ENCODE measurements at places on chromosomes 2 and 18.

GRCh38 chr18:23958036-23958435 is 56.5 kb upstream of the TTC39C start:
- no peak for DNase-seq
- H3K36me3 ChIP-seq, result no peaks in the 10 kb centered on the region
- H3K27me3 ChIP-seq, result no peaks in the 10 kb centered on the region
- no peaks in the 10 kb centered on the region for H3K4me1 ChIP-seq
- no peak overlapping the region for H3K4me3 ChIP-seq
- H3K27ac ChIP-seq, result no peak overlapping the region

DNA sequence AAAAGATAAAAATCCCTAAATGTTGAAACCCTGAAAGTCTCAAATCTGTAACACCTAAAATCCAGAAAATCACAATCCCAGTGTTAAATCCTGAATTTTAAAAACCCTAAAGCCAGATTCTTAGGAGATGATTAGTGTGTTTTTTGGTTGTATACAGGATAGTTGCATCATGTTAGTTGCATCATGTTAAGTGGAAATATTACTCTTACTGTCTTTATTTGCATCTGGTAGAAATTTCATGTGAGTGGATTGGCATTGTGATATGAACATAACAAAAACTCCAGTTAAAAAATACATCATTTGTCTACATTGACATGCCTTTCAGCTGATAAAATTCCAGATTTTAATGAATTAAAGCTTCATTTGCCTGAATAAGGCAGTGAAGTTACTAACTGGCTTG is 683.1 kb upstream of the ACVR2A start:
- no peaks in the 10 kb centered on the region for H3K36me3 ChIP-seq
- H3K27ac ChIP-seq, result no peak overlapping the region
- no peak overlapping the region for H3K4me3 ChIP-seq
- H3K4me1 ChIP-seq, result no peaks in the 10 kb centered on the region
- DNase-seq, result no peak

- no peak overlapping the region for H3K4me3 ChIP-seq
- H3K4me1 ChIP-seq, result no peaks in the 10 kb centered on the region
- H3K27me3 ChIP-seq, result no peaks in the 10 kb centered on the region
- no peak for DNase-seq
Measured at GRCh38 chr2:55887901-55888624, 35.5 kb downstream of the EFEMP1 start.

DNA sequence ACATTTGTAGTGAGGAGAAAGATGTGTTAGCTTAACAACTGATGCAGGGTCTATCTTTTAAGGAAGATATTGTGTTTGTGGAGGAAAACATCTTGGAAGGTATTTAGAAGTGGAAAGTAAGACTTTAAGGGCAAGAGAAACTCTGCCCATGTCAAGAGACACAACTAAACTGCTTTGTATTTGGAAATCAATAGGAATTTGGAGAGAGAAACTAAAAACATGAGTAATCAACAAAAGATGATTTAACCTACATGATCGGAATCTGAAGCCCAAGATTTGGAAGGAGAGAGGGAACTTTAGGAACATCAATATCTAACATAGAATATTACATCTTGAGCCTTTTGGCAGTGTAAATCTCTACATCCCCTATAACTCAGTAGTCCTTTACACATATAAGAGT is 184.2 kb upstream of the COL3A1 start:
- no peaks in the 10 kb centered on the region for H3K36me3 ChIP-seq
- H3K27ac ChIP-seq, result no peak overlapping the region
- H3K27me3 ChIP-seq, result no peaks in the 10 kb centered on the region
- no peak for DNase-seq
- no peak overlapping the region for H3K4me3 ChIP-seq

DNA sequence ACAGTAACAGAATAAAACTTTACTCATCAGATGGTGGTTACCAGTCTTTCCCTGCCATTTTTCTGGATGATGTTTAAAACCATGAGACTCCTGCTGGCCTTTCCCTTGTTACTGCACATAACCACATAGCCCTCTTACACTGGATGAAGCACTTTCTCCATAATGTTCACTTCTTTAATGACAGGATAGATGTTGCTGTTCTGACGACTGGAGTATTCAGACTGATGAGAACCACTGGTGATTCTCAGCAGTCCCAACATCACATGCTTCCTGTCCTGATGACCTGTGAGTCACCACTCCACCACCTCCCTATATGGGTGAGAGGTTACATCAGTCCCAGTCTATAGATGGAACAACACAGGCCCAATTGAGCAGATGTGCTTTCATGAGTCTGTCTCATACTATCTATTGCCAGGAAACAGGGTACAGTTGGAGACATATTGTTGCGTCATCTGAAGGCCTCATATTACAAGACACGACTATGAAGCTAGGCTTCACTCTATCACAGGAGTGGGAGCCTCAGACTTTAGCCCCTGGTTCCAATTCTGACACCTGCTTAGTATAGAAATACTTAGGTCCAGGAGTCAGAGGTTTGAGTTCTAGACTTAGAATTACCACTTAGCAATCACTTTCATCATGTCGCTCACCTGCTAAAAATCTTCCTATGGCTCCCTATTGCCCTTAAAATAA is 145.7 kb upstream of the KLF7 start:
- H3K4me1 ChIP-seq, result no peaks in the 10 kb centered on the region
- no peaks in the 10 kb centered on the region for H3K27me3 ChIP-seq
- H3K4me3 ChIP-seq, result no peak overlapping the region
- no peaks in the 10 kb centered on the region for H3K36me3 ChIP-seq

DNA sequence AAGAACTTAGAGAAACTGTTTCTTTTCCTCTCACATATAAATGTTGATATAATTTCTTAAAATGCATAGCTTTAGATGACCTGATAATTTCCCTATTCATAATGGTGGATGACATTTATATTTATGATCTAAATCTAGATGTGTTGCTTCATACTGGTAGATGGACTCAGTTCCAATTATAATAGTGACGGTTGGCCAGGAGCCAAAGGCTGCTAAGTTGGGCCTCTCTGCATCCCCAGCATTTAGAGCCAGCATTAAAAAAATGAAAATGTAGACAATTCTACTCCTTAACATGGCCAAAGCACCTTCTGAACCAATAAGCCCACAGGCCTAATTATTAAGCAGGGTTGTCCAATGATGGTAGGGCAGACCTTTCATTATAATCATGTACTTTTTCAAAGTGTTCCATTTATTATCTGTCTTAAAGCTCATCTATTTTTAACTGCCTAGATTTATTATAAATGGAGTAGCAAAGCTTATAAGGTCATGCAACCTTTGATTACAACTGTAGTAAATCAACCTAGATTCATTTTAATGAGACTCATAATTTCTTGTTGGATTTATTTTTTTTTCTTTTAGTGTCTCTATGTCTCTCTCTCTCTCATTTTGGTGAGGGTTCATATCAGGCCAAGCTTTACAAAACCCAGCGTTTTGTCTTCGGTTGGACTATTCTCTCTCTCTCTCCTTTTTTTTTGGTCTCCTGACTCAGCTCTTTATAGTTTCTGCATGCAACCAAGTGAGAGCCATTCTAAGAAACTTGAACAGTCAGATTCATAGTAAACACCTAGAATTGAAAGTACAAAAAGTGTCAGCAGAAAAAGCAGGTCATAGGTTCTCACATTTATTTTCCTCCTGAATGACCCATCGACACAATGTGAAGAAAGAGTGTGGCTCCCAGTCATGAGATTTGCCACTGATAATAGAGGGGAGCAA is 2016.1 kb upstream of the PIK3C3 start:
- H3K4me3 ChIP-seq, result no peak overlapping the region
- no peaks in the 10 kb centered on the region for H3K27me3 ChIP-seq
- no peaks in the 10 kb centered on the region for H3K4me1 ChIP-seq
- no peaks in the 10 kb centered on the region for H3K36me3 ChIP-seq
- DNase-seq, result no peak

- no peaks in the 10 kb centered on the region for H3K27me3 ChIP-seq
- H3K4me3 ChIP-seq, result peak overlapping the region; percentile 78
- H3K36me3 ChIP-seq, result no peaks in the 10 kb centered on the region
- H3K4me1 ChIP-seq, result peaks cover 3% of the 10 kb centered on the region
- H3K27ac ChIP-seq, result no peak overlapping the region
Measured at GRCh38 chr2:62706721-62707521, 1.4 kb downstream of the EHBP1 start.

GRCh38 chr2:137221797-137222492 is 456.6 kb downstream of the THSD7B start:
- H3K27me3 ChIP-seq, result no peaks in the 10 kb centered on the region
- no peaks in the 10 kb centered on the region for H3K4me1 ChIP-seq
- no peaks in the 10 kb centered on the region for H3K36me3 ChIP-seq
- no peak overlapping the region for H3K27ac ChIP-seq

GRCh38 chr2:240819126-240819857 is 727 bp downstream of the KIF1A start:
- no peaks in the 10 kb centered on the region for H3K36me3 ChIP-seq
- H3K27me3 ChIP-seq, result peaks cover 54% of the 10 kb centered on the region
- DNase-seq, result no peak
- no peak overlapping the region for H3K27ac ChIP-seq

GRCh38 chr18:37084912-37085311 is 256.0 kb downstream of the KIAA1328 start:
- no peak for DNase-seq
- no peak overlapping the region for H3K27ac ChIP-seq
- no peaks in the 10 kb centered on the region for H3K27me3 ChIP-seq
- no peaks in the 10 kb centered on the region for H3K36me3 ChIP-seq
- H3K4me1 ChIP-seq, result no peaks in the 10 kb centered on the region

- no peak overlapping the region for H3K4me3 ChIP-seq
- H3K27ac ChIP-seq, result no peak overlapping the region
- no peaks in the 10 kb centered on the region for H3K27me3 ChIP-seq
- H3K4me1 ChIP-seq, result no peaks in the 10 kb centered on the region
- no peaks in the 10 kb centered on the region for H3K36me3 ChIP-seq
Measured at GRCh38 chr2:23563673-23564614, 179.0 kb downstream of the KLHL29 start.

- H3K27me3 ChIP-seq, result no peaks in the 10 kb centered on the region
- H3K36me3 ChIP-seq, result no peaks in the 10 kb centered on the region
- H3K4me3 ChIP-seq, result no peak overlapping the region
- no peak for DNase-seq
- H3K27ac ChIP-seq, result no peak overlapping the region
Measured at GRCh38 chr2:215970425-215970824, 42.9 kb downstream of the MREG start.

DNA sequence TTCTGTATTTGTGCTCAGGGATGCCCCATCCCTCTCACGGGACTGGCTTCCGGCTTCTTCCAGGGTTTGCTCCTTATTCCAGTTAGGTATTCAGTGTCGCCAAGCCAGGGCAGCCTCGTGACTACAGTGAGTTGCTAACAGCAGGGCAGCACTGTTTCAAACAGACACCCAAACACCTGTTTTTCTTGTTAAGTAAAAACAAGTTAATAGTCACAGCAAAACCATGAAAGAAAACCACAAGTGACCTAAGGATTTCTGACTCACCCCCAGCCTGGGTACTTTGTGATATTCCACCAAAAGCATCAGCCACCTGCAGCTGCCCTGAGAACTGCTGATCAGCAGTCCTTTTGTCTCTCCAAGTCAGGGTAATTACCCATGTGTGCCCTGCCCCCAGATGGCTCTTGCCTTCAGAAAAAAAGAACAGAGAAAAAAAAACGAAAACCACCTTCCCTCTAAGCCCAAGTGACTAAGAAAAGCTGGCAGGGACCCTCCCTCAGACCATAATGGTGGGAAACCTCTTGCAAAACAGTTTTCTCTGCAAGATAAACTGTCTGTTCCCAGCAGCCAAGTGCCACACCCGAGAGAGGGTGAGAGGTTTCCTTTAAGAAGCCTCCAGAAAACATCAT is 178.2 kb downstream of the ANAPC1 start:
- DNase-seq, result no peak
- no peaks in the 10 kb centered on the region for H3K36me3 ChIP-seq
- no peak overlapping the region for H3K4me3 ChIP-seq
- no peaks in the 10 kb centered on the region for H3K27me3 ChIP-seq
- no peak overlapping the region for H3K27ac ChIP-seq

- H3K4me1 ChIP-seq, result no peaks in the 10 kb centered on the region
- H3K27ac ChIP-seq, result no peak overlapping the region
- no peaks in the 10 kb centered on the region for H3K27me3 ChIP-seq
- H3K36me3 ChIP-seq, result no peaks in the 10 kb centered on the region
Measured at GRCh38 chr18:13455960-13456481, 237.5 kb downstream of the LDLRAD4 start.

GRCh38 chr2:88739985-88740600 is 48.6 kb downstream of the RPIA start:
- no peak overlapping the region for H3K27ac ChIP-seq
- H3K4me3 ChIP-seq, result no peak overlapping the region
- H3K27me3 ChIP-seq, result no peaks in the 10 kb centered on the region

Measured in colonic mucosa (tissue), 4 donors.